ENCODE measurements at places on chromosomes 7 and 10. TPM values are rescaled to one million over a fixed set of nuclear protein-coding genes. Genes with fewer than 3 reads are reported as not detected.

The CALCR gene
- polyA plus RNA-seq = not detected

The EPHA1 gene
- not detected for polyA plus RNA-seq

The DNAJB6 gene
- polyA plus RNA-seq = 136 TPM

The CPA2 gene
- polyA plus RNA-seq = not detected

The DLX5 gene
- polyA plus RNA-seq = not detected

The WDFY4 gene
- polyA plus RNA-seq = not detected
